AG09309 (cell line): ENCODE measurements at places on chromosomes 5 and 9.

DNA sequence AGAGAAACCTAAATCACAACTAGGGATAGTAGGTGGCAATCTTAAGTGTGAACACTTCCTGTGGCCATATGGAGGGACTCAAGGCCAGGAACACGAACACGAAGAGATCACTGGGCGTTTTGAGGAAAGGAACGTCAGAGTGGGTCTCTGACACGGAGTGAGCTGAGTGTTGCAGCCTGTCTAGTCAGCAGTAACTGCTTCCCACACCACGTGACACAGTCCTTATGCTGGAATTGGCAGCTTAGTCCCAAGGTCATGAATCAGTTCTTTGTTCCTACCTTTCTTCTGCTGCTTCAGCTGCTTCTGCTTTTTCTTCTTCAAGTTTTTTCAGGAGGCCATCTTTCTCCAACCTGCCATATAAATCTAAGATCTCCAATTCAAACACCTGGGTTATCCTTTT is 18.2 kb downstream of the SPACA9 start:
- no peak for DNase-seq

DNA sequence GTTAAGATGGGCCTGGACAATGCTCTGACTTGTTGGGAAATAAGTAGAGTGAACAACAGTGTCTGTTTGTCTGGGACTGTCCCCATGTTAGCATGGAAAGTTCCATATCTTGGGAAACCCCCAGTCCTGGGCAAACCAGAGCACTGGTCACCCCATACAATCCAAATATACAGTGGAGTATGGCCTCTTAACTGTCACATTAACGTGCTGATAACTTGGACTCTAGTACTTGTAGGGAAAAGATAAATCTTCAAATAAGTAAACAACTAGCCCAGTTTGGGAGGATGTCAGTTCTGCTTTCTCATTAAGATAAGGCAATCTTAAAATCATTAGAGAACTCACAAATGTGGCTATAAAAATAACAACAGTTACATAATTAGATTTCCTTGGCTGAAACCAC is 47.6 kb upstream of the JAK2 start:
- DNase-seq, result no peak

DNA sequence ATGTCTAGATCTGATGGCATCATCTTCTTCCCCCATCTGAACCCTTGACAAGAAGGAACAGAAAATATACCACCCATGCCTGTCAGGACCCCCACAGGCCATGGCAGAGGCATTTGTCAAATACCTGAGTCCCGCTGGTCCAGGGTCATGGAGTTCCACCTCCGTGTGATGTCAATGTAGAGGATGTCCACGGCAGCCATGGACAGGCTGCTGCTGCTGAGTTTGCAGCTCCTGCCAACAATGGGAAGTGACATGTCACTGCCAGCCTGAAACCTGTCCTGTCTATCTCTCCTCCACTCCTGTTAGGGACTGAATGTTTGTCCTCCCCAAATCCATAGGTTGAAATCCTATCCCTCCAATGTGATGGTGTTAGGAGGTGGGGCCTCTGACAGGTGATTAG is 208.8 kb downstream of the DAB2IP start:
- no peak for DNase-seq

DNA sequence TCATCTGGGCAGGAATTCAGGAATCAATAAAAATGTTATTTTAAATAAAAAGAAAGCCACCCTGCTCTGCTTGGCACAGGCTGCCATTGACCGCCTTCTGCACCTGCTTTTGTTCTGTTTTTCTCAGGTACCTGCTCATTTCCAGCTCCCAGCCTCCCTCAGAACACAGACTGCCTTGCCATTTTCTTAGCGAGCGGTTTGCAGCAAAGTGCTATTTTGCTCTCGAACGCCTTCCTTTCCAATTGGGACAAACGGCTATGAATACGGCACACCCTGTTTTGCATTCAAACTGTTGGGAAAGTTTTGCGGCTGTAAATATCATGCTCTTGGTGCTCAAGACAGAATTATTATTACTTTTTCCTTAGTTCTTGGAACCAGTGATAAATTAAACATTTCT is 25.1 kb upstream of the FCN1 start:
- DNase-seq, result no peak

DNA sequence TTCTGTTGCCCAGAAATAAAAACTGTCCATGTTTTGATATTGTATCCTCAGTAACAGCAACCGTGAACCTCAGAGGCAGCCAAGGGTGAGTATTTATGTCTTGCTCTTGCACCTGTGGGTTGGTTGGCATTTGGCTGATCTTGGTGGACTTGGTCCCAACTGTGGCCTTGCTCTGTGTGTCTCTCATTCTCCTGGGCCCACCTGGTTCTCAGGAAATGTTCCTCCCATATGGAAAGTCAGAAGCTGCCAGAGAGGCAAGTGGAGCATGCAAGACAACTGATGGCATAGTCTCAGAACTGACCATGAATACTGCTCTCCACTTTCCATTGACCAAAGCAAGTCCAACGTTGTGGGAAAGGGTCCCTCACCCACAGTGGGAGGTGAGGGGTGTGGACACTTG is 13.6 kb upstream of the NINJ1 start:
- DNase-seq, result no peak

- DNase-seq, result no peak
These were observed 424 bp downstream of the HNRNPA0 start for GRCh38 chr5:137753691-137754187.

DNA sequence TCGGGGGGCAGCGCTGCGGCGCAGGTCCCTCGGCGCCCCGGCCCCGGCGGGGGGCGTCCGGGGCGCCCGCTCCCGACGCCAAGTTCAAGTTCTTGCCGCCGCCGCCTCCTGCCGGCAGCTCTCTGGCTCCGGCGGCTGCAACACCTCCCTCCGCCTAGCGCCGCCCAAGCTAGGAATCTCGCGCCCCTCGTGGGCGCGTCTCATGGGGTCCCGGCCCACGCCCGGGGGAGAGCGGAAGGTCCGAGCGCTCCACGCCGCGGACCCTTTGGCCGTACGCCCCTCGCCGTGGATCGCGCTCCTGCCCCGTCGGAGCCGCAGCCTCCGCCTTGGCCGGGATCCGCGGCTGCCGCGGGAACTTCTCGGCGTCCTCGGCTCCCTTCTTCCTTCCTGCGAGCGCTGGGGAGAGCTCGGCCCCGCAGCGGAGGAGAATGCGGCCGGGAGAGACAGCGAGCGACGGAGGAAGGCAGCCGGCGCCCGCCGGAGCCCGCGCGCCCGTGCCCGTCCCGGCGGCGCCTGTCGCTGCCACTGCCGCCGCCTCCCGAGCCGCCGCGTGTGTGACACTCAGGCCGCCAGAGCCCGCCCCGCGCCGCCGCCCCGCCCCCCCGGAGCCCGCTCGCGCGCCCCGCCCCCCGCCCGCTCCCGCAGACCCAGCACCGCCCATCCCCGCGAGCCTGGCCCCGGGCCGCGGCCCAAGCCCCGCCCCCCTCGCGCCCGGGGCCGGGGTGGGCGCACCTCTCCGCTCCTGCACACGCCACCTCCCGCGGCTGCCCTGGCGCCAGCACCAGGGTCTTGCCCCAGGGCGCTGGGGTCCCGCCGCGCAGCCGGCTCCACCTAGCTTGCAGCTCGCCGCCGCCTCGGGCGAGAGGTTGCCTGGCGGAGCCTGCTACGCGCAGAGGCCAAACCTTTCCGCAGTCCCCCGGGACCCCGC is at the start of gene SHB:
TSS of gene SHB (minus strand) at position 527 of the 928 bp plus-strand sequence. CDS start 582 bp downstream, outside the sequence.
- no peak for DNase-seq

DNA sequence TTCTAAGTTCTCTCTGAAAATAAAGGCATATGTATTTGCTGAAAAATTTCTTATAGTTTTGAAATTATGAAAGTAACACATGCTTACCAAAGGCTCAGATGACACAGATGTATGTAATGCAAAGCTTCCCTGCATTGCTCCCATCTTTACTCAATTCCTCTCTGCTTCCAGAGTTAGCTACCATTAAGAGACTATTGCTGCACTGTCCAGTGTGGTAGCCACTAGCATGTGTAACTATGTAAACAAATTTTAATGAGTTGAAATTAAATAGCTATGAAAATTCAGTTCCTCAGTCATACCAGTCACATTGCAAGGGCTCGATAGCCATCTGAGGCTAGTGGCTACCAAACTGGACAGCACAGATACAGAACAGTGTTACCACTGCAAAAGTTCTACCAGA is 17.9 kb downstream of the FRMD3 start:
- no peak for DNase-seq

GRCh38 chr5:154214371-154215106 is 24.0 kb downstream of the GALNT10 start:
- DNase-seq, result peak; percentile 27

DNA sequence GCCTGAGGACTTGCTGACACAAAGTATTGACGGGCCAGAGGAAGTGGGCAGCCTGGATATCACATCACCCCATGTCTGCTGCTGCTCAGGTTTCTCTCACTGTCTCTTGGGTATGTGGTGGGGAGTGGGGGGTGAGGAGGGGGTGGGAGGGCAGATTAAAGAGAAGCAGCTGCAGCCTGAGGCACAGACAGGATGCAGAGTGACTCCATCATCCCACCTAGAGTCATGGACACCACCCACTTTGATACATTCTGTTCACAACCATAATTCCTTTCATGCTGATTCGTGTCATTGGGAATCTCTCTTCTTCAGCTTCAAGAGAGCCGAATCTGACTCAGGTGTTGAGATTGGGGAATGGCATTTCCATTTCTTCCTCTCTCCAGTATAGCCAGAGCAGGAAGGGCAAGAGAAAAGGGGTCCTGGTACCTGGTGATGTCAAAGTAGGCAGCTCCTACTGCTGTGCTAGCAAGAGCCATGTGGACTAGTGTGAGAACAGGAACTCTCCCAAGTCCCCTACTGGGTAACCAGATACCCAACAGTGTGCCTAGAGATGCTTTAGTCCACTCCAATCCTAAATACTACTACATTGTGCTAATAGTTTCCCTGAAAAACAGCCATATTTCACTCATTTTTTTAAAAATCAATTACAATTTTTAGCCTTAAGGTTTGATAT is 22.4 kb downstream of the GRAMD2B start:
- DNase-seq, result no peak

DNA sequence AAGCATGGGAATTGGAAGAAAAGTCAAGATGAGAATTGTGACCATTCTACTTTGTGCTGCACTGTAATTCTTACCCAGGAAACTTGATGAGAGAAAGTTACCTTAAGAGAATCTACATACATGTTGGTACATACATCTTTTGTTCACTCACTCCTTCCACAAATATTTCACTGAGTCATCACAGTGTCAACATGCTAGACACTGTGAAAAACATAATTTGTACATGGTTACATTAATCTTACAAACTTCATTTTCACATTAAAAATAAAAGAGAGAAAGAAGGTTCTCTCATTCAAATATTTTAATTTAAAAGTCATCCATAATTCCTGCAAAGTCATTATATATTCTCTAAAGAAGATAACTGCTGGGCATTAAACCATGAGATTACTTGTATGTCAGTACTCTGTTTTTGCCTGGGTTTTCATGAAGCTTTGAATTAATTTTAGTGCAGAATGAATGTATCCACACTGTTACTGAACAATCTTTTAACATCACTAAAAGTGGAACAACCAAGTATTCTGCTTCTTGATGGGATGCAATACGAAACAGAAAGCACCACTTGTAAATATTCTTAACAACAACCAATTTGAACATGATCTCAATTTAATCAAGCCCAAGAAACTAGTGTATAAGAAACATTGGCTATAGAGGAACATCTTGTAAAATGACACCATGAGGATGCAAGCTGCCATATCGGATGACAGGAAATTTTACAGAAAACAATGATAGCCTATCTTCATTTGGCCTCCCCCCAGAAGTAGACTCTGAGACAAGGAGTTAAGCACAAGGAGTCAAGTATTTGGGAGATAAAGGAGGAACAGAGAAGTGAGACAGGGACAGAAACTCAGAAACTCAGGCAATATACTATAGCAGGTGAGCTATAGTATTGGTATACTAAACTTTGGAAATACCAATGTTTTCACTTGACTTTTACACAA is 28.4 kb downstream of the ERP44 start:
- no peak for DNase-seq

GRCh38 chr9:18910916-18911315 is 122.1 kb downstream of the SAXO1 start:
- DNase-seq, result no peak

- DNase-seq, result no peak
These were observed 4.3 kb upstream of the MXD3 start for GRCh38 chr5:177316005-177316404.

- DNase-seq, result no peak
These were observed 31.1 kb downstream of the GCNT4 start for GRCh38 chr5:75021219-75021618.

GRCh38 chr5:67431191-67431590 is 234.6 kb upstream of the CD180 start:
- DNase-seq, result no peak

DNA sequence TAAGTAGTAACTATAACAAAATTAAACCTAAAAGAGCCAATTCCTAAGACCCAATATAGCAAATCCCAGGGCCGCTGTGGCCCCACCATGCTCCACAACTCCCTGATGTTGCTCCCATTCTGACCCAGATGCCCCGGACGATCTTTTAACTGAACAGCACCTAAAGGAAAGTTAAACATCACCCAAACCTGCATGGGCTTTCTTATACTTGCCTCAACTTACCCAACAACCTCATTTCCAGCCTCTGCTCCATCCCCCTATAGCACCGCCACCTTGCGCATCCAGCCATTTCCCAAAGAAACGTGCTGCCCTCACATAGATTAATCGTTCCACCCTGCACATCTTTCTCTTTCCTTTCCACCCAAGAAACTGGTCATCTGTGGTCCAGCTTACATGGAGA is 54.6 kb downstream of the ZNF354C start:
- DNase-seq, result no peak
